ENCODE measurements at places on chromosomes 5 and 9. TPM values are rescaled to one million over a fixed set of nuclear protein-coding genes. Genes with fewer than 3 reads are reported as not detected.

- DNase-seq = peak; percentile 54
These were observed 656.5 kb upstream of the RIOK2 start for GRCh38 chr5:97839341-97840086.

The NIM1K gene
- 0.10 TPM for total RNA-seq

DNA sequence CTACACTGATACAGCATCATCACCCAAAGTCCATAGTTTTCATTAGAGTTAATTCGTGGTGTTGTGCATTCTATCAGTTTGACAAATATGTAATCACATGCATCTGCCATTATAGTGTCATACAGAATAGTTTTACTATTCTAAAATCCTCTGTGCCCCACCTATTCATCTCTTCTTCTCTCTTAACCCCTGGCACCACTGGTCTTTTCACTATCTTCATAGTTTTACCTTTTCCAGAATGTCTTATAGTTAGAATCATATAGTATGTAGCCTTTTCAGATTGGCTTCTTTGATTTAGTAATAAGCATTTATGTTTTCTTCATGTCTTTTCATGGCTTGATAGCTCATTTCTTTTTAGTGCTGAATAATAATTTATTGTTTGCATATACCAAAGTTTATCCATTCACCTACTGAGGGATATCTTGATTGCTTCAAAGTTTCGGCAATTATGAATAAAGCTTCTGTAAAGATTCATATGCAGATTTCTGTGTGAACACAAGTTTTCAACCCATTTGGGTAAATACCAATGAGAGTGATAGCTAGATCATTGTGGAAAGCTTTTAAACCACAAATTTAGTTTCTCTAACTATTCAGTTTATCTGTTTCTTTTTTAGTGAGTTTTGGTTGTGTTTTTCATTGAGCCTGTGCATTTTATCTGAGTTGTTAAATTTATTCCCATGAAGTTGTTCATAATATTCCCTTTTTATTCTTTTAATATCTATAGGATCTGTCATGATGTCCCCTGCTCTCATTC lies 84.9 kb downstream of the RALGPS1 start:
- no peak for DNase-seq

- DNase-seq = peak; percentile 67
These were observed at the start of gene C1QTNF3 for GRCh38 chr5:34043099-34043876. Gene C1QTNF3, minus strand, starts transcription at chr5:34043213. Its CDS starts 88 bp downstream, at chr5:34043125.

The SV2C gene
- total RNA-seq = 0.10 TPM

GRCh38 chr9:126682113-126682810 lies 68.5 kb downstream of the LMX1B start:
- no peak for DNase-seq

DNA sequence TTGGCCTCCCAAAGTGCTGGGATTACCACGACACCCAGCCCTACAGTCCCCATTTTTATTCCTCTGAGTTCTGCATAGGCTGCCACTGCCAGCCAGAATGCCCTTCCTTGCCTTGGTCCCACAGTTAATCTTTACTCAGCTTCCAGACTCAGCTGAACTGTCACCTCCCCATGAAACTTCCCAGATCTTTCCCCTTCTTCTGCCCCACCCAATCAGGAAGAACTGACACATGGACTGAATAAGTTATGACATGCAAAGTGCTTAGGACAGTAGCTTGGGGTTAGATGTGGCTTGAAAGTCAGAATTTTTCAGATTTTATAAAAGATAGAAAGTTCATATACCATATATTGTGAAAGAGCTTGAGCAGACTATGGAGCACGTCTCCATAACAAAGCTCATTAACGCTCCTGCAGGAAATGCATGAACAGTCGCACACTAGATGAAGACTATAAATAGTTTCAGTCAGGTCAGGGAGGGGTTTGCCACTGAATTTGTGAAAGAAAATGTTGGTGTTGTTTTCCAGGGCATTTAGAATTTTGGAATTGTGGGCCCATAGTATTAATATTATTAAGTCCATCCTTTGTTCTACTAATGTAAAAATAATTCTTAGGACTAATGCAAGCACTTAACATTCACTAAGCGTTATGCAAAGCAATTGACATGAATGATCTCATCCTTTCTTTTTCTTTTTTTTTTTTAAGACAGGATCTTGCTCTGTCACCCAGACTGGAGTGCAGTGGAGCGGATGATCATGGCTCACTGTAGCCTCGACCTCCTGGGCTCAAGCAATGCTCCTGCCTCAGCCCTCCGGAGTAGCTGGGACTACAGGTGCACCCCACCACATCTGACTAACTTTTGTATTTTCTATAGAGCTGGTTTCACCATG lies 36.1 kb upstream of the DENND1A start:
- no peak for DNase-seq

The GCNT4 gene
- total RNA-seq = 2.4 TPM

DNA sequence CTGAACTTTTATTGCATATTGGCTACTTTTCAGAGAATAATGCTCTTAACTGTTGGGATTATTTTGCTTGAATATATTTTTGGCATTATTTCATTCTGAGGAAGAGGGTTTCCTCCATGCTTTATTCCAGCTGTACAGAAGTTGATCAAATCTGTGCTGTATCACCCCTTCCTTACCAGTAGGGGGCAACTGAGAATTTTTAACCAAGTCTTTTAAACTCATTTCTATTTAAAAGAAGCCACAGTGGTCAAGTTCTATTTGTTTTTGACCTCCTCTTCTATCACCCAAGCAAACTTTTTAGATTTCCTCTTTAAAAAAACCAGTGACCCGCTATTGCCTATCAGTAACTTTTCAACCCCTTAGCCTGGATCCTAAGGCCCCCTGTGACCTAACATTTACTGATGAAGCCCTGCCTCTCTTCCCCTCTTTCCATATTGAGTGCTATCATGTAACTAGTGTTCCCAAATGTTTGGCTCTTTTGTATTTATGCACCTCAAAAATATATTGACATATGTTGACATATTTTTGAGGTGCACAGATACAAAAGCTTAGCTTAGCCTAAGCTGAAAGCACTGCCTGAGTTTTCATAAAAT lies 80.6 kb downstream of the FBXO4 start:
- no peak for DNase-seq

The SPATA31E1 gene
- total RNA-seq = not detected
